ENCODE measurements at places on chromosomes 7 and 10.

DNA sequence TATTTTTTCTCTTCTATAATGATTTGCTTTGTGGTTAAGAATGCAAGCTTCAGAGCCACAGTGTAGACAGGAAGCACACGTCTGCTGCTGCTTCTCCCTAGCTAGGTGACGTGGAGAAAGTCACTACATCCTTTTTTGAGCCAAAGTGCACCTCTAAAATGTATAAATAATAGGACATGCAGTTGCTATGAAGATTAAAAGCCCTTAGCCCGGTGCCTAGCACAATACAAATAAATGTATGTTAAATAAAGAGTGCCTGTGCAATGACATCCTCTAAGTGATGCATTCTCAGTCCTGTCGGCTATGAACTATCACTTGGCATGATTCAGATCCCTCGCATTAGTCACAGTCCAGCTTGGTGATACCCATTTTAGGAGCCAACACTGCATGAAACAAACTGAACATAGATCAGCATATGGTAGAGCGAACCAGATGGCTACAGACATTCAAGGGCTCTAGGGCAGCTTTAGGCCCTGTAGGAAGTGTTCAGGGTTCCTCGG, 4.8 kb upstream of the TRDMT1 start:
- no peak for DNase-seq

GRCh38 chr7:108358553-108358952, 97.7 kb downstream of the NRCAM start:
- no peak for DNase-seq

DNA sequence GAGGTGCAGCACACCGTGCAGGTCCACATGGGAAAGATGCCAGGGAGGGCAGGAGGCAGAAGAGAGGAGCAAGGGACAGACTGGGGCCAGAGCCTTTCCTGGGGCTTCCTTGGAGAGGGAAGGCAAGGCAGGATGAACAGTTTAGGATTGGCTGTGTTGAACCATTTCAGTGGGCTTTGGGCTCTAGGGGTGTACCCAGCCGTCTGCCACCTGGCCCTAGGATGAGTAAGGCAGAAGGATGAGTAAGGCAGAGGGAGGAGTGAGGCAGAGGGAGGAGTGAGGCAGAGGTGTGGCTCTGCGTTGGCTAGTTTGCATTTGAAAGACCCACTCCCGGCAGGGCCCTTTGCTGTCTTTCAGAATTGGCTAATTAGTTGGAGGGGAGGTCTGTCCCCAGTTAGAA, 31.5 kb upstream of the PRF1 start:
- DNase-seq: no peak

DNA sequence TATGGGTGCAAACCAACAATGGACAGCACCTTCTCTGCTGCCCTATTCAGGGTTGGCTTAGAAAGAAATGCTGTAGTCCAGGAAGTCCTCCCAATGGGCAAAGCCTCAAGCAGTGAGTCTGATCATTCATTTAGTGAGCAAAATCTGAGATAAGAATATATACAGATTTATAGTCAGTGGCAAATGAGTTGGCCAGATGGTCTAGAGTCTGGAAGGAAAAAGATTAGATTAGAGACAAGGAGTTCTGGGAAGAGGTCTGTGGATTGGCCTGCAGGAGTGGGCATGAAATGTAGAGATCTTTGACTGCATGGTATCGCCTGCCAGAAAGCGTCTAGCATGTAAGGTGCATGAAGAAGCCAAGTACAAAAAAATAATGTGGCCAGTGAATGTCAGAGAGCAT, 201.9 kb upstream of the PTER start:
- DNase-seq: no peak

DNA sequence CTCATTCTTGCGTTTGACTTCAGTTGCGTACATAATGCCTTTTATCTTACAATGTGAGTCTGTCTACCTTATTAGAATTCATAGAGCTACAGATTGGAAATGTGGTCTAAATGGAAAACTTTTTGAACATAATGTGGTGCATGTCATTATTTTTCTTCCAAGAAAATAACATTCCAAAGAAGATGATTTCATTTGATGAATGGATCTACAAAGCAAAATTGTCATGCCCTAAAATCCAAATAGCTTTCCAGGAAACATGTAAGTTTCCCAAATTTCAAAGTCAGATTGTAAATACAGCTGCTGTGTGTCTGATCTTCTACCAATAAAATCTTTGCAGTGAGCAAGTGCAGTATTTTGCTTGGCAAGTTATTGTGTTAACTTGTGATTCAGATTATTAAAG, 101.8 kb upstream of the FZD8 start:
- DNase-seq: no peak

GRCh38 chr7:6162331-6162620, 110.1 kb downstream of the CYTH3 start:
- DNase-seq: no peak

DNA sequence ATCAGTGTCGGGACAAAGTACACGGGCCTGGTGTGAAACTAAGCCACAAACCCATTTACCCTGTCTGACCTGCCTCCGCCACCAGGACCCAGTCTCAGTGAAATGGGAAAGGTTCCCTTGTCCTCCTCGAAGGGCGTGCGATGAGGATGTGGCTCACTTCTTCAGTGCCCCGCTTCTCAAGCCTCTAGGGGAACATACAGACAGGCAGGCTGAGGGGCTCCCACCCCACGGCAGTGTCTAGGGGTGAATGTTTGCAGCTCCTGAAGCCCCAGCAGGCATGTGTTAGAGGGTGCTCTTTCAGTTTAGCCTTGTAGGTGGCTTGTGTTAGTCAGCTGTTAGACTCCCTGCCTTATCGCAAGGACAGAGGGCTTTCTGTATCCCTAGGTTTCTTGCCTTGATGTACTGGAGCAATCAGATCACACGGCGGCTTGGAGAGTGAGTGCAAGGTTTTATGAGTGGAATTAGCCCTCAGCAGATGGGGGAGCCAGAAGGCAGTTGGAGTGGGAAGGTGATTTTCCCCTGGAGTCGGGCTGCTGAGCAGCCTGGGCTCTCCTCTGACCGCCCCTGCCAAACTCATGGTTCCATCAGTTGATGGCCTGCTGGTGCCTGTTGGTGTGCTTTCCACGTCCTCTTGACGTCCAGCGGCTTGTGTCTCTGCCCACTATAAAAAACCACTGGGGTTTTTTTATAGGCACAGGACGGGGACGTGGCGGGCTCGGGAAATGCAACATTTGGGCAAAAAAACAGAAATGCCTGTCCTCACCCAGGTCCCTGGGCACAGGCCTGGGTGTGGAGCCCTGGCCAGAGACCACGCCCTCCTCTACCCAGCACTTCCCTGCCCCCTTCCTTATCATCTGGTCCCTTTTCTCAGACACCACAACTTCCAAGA, 759 bp downstream of the NUDT1 start:
- DNase-seq: no peak

GRCh38 chr7:158369866-158370265, 217.8 kb downstream of the PTPRN2 start:
- no peak for DNase-seq

GRCh38 chr7:6248581-6248980, 23.8 kb downstream of the CYTH3 start:
- no peak for DNase-seq

DNA sequence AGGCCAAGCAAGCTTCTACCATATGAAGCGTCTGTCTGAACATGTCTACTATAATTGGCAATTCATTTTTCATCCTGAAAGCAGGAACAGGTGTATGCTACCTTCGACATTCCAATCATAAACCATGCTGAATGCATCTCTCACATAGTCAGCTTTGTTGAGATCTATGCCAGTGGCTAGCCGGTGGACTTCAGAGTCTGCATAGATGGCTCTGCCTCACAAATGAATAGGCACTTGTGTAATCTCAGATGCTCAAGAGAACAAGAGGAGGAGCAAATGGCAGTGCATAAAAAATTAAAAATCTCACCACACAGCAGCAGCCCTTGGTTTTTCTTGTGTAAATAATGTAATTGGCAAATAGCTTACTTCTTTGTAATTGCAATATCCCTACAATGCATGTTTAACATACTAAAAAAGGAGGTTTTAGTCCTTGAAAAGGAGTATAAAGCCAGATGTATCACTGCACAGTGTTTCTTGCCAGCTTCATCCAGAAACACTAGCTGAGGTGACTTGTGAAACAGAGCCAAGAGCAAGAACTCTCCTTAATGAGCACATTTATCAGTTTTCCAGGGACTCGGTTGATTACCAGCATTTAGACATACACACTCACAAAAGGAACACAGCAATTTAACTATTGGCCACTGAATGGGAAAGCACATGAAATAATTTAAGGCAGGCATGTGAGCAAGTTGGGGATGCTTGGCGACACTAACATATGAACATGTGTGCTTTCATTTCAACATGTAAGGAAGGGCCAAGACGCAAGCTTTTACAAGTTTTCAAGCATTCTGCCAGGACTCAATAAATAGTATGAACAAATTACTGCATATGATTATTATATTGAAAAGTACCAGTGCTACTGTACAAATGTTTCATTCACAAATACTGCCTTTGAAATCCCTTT, 249.9 kb upstream of the PLXNA4 start:
- no peak for DNase-seq

GRCh38 chr7:84297616-84298015, 103.0 kb upstream of the SEMA3A start:
- no peak for DNase-seq

DNA sequence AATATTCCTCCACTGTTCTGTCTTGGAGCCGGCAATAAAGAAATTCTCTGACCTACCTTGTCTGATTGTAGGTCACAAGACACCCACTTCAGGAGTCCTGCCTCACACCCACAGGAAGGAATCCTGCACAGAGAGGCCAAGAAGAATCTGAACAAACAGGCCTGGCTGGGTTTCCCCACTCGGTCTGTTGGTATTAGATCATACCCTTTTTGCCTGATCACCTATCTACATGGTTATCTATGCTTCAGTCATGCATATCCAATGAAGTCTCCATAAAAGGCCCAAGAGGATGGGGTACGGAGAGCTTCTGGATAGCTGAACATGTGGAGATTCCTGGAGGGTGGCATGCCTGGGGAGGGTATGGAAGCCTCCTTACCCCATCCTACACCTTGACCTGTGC, 12.3 kb downstream of the OGDH start:
- no peak for DNase-seq

DNA sequence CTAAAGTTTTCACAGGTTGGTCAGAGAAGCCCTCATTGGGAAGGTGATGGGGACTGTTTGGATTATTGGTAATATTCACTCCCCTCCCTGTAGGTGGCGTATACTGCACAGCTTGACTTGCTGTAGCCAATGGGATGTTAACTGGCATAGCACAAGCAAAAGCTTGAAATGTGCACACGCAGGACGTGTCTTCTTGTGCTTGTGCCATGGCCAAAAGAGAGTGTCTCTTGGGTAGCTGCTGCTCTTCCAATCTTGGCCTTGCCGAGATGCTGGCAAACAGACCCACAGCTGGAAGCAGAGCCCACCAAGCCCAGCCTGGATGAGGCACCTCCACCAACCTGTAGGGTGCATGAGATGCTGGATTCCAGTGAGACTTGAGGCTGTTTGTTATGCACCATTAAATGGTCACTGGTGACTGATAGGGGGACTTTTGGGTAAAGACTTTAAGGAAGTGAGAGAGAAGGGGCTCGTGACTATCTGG, 266.0 kb downstream of the GRID1 start:
- peak; percentile 32 for DNase-seq

DNA sequence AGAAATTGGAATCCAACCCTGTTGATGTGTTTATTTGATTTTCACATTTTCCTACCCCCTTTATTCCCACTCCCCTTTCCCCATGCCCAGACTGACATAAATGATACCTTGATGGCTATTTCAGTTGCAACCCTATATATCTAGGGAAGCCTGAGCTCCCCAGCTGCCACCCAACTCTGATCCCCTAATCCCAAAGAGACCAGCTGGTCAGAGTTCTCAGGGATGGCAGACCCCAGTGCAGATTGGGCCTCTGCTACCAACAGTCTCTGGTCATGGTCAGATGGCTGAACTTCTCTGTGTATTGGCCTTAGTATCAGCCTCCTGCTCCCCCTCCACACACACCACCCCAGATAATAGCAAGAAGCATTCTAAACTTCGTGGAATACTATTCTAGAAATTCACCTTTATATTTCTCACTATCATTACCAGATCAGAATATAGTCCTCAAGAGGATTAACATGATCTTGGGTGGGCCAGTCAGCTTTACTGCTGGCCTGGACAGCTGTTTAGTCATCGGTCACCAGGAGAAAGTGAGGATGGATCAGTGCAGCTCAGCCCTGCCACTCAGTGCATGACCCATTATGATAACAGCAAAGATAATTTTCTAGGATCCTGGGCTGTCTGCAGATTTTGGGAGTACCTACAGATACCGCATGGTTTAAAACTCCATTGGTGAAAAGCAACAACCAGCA, 24.5 kb upstream of the BTRC start:
- DNase-seq: no peak

DNA sequence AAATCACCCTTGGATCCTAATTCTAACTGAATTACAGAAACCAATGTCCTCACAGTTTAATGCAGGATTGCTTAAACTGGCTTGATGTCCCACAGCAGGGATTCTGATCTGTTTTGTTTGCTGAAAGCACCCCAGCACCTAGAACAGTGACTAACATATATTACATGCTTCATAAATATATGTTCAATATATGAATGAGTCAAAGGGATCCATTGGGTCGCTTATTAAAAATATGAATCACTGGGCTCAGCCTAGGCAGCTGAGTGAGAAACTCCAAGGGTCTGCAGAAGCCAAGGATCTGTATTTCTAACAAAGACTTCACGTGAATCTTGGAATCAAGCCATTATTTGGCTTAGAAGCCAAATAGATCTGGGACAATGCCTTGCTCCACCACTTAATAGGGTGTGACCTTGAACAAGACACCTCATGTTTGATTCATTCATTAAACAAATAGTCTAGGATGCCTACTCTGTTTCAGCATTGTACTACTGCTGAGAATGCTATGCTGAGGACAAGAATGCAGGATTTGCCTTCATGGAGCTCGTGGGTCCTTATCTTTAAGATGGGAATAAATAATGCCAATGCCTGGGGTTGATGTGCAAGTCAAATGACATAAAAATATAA, 103.4 kb upstream of the DLX6 start:
- DNase-seq: no peak

DNA sequence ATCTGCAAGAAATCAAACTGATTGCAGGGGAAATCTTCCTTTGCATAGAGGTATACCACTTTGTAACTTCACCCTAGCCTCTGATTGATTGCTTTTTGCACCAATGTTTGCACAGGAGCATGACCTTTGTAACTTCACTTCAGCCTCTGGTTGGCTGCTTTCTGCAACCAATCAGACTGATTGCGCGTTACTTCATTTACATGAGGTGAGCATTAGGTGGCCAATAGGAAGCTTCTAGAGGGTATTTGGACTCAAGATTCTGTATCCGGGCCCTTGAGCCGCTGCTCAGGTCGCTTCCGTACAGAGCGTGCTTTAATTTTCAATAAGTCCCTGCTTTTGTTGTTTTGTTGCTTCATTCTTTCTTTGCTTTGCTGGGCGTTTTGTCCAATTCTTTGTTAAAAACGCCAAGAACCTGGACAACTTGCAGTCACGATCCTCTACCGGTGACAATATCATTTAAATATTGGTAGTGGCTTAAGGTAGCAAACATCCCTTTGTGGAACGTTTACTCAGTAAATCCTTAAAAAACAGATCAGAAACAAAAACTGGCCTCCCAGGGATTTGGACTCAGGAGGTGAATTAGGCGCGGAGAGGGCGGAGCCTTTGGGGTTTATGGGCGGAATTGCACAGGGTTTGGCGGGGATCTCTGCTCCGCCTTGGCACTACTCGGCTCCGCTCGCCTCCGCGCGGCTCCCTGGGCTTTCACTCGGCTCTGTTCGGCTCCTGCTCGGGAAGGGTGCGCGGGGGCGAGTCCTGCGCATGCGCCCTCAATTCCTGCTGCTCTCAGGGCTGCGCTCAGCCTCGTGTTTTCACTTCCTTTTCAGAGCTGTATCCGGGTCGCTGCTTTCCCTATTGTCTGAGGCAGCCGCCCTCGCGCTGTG, at the start of gene PHF14:
PHF14 (plus strand) TSS at position 812 of the 881 bp plus-strand sequence. CDS start 452 bp downstream, outside the sequence.
- peak; percentile 82 for DNase-seq

- no peak for DNase-seq
These were observed 133.6 kb downstream of the BMPER start for GRCh38 chr7:34038816-34039470.

Measured in GM12891 (cell line).